Adrenal gland (tissue), 19 donors: ENCODE measurements at places on chromosomes 3 and 15. TPM values are rescaled to one million over a fixed set of nuclear protein-coding genes. Genes with fewer than 3 reads are reported as not detected.

The ABI3BP gene
- 3.4 TPM for total RNA-seq

The GOLGA8T gene
- total RNA-seq, result 0.44 TPM

The NTRK3 gene
- 2.9 TPM for total RNA-seq

The PPP1R14D gene
- total RNA-seq, result not detected

DNA sequence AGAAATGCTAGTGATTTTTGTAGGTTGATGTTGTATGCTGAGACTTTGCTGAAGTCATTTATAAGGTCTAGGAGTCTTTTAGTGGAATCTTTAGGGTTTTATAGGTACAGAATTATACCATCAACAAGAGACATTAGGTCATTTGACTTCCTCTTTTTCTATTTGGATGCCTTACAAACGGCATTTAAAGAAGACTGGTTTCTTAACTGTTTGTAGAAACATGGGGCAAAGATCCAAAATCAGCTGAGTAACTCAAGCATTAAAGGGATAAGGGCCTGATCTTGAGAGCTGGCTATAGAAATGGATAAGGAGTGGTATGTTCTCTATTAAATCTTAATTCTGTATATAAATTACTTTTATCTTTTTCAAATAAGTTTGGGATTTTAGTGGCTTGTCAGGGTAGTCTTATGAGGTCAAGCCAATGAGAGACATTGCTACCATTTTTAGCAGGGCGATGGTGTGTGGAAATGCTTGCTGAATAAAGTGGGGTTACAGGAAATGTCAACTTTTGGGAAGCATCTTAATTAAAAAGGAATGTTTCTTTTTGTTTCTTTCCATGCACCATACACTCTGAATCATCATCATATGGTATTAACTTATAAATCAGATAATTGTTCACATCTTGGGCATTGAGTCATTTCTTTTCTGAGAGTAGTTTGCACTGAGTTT is 197.7 kb upstream of the GBE1 start:
- H3K4me3 ChIP-seq, result no peak overlapping the region
- no peak for DNase-seq
- H3K27ac ChIP-seq, result no peak overlapping the region
- H3K27me3 ChIP-seq, result no peaks in the 10 kb centered on the region

- H3K4me3 ChIP-seq, result no peak overlapping the region
- H3K4me1 ChIP-seq, result peaks cover 19% of the 10 kb centered on the region
- no peak overlapping the region for H3K27ac ChIP-seq
- H3K27me3 ChIP-seq, result no peaks in the 10 kb centered on the region
- no peaks in the 10 kb centered on the region for H3K36me3 ChIP-seq
These were observed 6.4 kb downstream of the RPLP1 start for GRCh38 chr15:69459066-69459465.

- H3K36me3 ChIP-seq, result no peaks in the 10 kb centered on the region
- H3K4me1 ChIP-seq, result no peaks in the 10 kb centered on the region
- H3K27me3 ChIP-seq, result no peaks in the 10 kb centered on the region
- no peak overlapping the region for H3K27ac ChIP-seq
- DNase-seq, result no peak
These were observed 12.1 kb downstream of the HEMK1 start for GRCh38 chr3:50581459-50581842.

The STARD9 gene
- total RNA-seq, result 2.8 TPM

- no peaks in the 10 kb centered on the region for H3K27me3 ChIP-seq
- H3K27ac ChIP-seq, result no peak overlapping the region
- no peak overlapping the region for H3K4me3 ChIP-seq
- H3K36me3 ChIP-seq, result no peaks in the 10 kb centered on the region
- DNase-seq, result no peak
- no peaks in the 10 kb centered on the region for H3K4me1 ChIP-seq
These were observed 30.7 kb downstream of the DENND4A start for GRCh38 chr15:65761210-65761926.

DNA sequence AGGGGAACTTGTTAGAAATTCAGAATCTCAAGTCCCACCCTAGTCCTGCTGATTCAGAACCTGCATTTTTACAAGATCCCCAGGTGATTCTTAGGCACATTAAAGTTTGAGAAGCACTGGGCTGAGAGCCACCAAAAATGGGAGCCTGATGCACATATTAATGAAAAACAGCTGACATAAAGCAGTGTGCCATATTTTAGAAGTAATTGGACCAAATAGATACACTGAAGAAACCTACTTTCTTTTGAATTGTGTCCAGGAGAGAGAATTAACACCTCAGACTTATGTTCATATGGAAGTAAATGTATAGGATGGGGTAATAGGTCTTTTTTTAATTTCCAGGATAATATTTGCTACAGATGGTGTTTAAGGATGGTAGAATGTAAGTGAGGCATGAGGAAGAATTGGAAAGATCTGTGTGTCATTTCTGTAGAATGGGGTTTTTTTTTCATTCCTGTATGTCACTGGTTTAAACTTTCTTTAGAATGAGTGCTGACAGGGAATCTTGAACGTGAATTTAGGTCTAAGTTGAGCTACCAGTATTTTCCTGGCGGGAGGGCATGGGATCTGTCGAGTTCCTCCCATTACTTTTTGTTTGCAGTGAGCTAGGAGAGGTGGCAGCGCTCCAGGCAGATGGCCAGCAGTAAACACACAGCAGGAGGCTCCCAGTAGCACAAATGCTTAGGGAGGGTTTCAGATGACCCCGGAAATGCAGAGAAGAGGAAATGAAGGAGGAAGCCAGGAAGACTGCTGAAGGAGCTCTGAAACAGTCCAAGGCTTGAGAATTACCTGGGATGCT is 185.6 kb downstream of the PLCL2 start:
- no peaks in the 10 kb centered on the region for H3K27me3 ChIP-seq
- peak; percentile 18 for DNase-seq
- no peak overlapping the region for H3K4me3 ChIP-seq
- no peaks in the 10 kb centered on the region for H3K4me1 ChIP-seq

- no peak overlapping the region for H3K27ac ChIP-seq
- H3K4me3 ChIP-seq, result no peak overlapping the region
- no peaks in the 10 kb centered on the region for H3K4me1 ChIP-seq
- no peaks in the 10 kb centered on the region for H3K27me3 ChIP-seq
- no peak for DNase-seq
These were observed 43.7 kb downstream of the NMD3 start for GRCh38 chr3:161264852-161265251.

The STAG1 gene
- total RNA-seq, result 19.6 TPM
